ENCODE measurements at places on chromosomes 5 and 9.
A peak's percentile ranks its signal among the peaks of the same experiment; 100 is the strongest.

DNA sequence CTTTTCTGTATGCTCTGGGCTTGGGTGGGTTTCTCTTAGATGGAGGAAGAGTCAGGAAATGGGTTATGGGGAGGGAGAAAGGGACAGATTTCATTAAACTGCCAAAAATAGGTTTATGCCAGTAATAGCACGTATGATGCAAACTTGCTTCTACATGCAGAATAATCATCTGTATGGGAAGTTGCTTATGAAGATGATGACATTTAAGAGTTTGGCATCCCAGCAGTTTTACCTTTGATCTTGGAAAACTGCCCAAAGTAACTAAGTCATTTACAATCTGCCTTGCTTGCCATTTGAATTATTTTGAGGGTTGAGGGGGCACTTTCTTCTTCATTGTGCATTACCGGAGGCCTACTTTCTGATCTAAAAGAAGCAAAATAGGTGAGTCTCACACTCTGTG, 282.9 kb upstream of the ANKRD55 start:
- no peak for DNase-seq

DNA sequence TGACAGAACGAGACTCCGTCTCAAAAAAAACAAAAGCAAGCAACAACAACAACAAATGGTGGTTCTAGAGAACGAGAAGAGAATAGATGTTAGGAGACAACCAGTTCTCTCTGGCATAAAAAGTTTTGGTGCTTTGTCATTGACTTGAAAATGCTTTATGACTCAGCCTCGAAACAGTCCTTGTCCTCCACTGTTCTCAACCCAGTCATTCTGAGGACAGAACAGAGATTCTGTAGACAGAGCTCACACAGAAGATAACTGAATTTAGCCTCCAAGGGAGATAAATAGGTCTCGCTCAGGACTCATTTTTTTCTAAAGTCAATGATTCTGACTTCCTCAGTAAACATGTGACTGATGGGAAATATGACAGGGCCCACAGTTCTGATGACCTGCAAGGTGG, 76.0 kb upstream of the FSTL4 start:
- DNase-seq = no peak

DNA sequence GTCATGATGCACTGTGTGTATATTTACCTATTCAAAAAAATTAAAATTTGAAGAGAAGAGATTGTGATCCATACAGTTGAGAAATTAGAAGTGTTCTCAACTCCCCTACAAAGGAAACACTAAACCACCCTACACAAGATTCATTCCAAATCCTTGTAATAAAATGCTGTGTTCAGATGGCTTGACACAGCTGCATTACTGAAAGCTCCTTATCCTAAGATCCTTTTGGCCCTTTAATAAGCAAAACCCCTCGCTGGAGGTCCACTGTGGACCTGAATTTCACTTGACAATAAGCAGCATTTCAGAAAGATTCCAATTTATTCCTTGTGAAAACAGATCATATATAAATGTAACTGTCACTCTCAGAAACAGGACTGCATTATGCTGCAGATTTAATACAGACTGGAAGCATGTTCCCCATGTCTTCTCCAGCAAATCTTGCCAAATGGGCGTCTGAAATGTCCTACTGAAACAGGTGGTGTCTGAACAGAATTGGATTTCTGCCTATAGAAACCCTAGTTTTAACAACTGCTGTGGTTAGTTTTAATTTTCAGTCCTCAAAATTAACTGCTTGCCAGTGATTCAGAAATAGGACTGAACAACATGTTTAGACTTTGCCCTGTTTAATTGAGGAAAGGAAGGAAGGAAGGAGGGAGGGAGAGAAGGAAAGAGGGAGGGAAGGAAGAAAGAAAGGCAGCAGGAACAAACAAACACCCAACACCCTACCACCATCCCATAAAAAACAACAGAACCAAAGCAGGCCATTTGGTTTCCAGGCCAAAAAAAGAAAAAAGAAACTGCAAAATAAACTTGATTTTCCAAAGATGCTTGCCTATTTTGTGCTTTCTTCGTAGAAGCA, 179.6 kb downstream of the MLLT3 start:
- DNase-seq = no peak

- no peak for DNase-seq
These were observed 352.2 kb downstream of the PLK2 start for GRCh38 chr5:58107704-58108103.

DNA sequence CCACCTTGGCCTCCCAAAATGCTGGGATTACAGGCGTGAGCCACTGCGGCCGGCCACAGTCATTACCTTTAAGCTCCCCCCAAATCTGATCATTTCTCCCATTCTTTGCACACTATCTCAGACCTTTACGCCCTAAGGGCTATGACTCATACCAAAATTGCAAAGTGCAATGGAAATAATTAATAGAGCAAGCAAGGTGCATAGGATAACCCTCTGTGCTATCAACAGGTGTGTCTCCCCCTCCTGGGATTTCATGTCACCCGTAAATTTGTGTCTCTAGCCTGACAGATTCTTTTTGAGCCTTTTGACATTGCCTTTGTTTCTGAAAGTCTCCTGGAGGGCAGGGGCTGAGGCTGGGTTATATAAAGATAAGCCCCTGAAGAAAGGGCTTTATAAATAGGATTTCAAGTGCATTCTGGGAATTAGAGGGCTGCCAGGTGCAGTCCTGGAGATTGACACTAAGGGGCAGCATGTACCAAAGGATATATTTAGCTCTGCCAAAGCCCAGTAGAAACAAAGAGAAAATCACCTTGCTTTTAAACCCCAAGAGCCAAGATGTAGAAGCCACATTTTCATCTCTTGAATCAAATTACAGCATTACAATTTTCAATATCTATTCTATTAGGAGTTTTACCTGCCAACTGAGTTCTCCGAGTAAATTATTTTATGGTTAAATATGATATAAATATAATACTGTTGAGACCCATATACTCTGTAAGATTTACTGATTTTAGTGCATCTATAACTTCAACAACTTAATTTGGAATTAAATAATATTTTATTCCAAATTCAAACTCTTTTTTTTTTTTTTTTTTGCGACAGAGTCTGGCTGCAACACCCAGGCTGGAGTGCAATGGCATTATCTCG, 18.2 kb downstream of the S100Z start:
- peak; percentile 89 for DNase-seq

DNA sequence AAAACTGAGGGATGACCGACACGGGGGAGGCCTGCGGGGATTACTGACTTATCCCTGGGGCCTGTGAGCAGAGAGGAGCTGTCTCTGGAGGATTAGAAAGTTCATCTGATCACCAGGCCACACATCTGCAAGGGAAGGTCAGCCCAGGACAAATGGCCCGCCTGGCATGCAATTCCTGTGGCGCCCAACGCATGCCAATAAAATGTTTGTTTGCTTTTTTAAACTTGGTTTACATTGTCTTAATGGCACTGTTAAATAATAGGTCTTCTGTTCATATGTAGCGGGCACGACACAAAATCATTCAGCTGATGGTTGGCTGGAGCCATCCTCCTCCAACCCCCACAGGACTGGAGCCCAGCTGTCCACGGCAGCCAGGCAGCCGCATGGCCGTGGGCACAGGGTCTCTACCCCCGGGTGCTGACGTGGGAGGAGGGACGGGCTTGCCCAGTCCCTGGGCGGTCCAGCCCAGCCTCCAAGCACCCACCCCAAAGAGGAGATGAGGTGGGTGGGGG, 41.0 kb upstream of the SLC12A7 start:
- DNase-seq = no peak

DNA sequence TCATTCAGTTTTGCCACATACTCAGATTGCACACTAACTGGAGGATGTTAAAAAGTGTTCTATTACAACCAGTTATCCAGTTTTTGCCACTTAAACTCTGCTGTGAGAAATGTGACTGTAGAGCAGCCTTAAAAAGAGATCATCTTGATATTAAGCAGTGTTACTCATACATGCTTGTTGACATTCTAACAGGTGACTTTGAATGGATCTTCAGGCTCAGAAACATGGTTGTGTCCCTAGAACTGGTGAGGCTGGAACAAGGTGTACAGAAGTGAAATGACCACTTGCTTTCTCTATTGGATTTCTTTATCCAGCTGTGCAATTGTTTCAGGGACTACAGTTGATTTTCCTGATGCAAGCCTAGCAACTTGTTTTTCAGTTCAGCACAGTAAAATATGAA, 166.1 kb upstream of the CCDC152 start:
- no peak for DNase-seq
